ENCODE measurements at places on chromosomes 6 and 20. TPM values are rescaled to one million over a fixed set of nuclear protein-coding genes. Genes with fewer than 3 reads are reported as not detected.
A peak's percentile ranks its signal among the peaks of the same experiment; 100 is the strongest.

The C20orf96 gene
- 6.0 TPM for total RNA-seq

The ZBP1 gene
- total RNA-seq = not detected

The PTCHD4 gene
- total RNA-seq = 7.8 TPM

The C6orf132 gene
- 1.8 TPM for total RNA-seq

The TOMM34 gene
- 51.8 TPM for total RNA-seq

The NPBWR2 gene
- not detected for total RNA-seq

DNA sequence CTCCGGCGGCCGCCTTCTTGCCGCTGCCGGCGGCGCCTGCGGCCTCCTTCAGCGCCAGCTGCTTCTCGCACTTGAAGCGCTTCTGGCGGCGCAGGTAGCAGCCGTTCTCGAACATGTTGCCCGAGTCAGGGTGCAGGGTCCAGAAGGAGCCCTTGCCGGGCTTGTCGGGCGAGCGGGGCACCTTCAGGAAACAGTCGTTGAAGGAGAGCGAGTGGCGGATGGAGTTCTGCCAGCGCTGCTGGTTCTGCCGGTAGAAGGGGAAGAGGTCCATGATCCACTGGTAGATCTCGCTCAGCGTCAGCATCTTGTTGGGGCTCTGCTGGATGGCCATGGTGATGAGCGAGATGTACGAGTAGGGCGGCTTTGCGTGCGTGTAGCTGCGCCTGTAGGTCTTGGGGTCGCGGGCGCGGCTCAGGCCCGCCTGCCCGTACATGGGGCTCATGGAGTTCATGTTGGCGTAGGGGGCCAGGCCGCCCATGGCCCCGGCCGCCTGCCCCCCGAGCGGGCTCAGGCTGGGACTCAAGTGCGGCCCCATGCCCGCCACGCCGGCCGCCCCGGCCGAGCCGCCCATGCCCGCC is 1.9 kb downstream of the FOXA2 start:
- DNase-seq = peak; percentile 45

- no peak for DNase-seq
Measured at GRCh38 chr6:166502453-166502852, 84.0 kb downstream of the RAMACL start.

DNA sequence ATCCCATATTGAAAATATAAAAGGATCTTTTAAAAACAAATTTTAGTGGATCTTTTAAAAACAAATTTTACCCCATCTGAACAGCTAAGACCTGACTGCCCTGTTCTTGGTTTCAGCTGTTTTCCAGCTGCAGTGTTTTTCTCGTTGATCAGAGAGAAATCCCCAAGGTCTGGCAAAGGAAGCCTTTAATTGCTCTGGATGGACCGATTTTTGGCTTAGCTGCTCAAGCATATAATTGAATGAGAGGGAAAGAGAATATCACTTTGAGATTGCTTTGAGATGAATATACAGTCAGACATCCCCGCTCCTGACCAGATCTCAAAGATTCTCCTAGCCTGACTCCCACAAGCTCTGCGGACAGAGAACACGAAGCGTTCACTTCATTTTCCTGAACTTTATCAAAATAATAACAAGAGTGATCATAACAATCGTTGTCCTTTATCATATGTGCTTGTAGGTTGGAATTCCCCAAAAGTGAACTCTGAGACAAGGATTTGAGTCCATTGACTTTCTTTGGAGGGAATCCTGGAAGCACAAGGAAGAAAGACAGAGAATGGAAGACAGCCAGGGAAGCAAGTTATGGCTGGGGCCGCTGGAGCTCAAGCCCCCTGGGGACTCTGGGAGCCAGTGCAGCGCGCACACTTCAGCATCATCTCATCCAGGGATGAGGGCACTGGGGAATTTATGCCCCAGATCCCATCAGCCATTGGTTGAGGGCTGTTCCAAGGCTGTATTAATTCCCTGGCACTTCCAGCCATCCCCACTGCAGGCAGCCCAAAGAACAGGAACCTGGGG is 101.3 kb downstream of the SNX5 start:
- no peak for DNase-seq

- DNase-seq = no peak
Measured at GRCh38 chr6:169302716-169303115, 49.1 kb upstream of the THBS2 start.

DNA sequence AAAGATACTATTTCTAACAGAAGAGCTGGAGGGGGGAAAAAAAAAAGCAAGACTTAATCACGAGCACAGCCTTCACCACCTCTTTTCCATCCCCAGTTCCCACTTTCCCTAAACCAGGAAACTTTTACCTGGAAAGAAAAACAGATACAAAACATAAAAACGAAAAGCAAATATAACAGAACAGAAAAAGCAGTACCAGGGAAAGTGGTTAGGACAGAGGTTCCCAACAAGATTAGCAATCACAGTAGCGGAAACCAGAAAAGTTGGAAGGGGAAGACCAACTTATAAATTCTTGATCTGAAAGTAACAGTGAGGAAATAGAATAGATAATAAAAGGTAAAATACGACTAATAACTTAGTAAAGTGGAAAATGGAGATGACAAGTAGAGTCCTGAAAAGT is 1.2 kb downstream of the DDX39B start:
- no peak for DNase-seq

- DNase-seq = no peak
Measured at GRCh38 chr6:16153211-16153820, 24.4 kb downstream of the MYLIP start.

GRCh38 chr20:38426006-38426897 is 8.9 kb downstream of the SNHG17 start:
- DNase-seq = no peak

GRCh38 chr6:53752856-53753255 is 41.9 kb upstream of the LRRC1 start:
- no peak for DNase-seq

DNA sequence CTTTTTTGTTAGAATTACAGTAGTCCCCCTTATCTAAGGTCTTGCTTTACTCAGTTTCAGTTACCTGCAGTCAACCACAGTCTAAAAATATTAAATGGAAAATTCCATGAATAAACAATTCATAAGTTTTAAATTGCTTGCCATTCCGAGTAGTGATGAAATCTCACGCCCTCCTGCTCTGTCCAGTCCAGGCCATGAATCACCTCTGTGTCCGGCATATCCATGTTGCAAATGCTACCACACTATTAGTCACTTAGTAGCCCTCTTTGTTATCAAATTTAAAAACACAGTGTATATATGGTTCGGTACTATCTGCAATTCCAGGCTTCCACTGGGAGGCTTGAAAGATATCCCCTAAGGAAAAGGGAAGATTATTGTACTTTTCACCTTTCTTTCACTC is 164.6 kb upstream of the FAM83B start:
- DNase-seq = no peak

DNA sequence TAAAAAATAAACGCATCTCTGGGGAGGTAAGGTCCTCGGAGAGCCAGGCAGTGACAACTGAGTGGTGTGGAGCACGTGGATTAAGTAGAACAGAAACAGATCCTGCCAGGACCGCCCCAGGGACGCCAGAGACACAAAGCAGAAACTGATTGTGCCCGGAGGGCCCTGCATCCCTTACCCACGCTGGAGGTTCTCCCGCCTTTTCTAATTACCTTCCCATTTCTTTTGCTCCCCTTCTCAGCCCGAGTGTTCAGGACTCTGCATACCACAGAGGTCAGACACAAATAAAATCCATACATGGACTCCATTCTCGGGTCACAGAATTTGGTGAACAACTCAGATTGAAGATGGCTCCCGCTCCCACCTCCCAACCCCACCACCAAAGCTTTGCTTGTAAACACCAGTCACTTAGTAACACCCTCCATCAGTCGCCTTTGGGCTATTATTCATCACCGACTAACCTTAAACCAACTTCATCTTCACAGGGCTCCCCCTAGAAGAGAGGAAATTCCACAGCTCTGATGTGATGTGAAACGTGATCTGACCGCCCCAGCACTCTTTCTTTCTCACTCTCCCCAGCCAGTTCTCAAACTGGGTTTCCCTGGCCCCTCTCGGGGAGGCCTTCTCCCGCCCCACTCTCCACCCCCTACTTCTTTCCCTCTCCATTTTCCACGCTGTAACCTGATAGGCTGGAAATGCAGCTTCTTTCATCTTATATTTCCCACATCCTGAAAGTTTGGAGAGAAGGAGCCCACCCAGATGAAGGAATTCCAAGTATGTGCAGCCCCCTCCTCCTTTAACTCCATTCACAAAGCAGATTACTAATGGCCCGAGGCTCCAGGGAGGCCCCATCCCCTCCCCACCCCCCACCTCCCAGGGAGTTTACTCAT is 32.5 kb upstream of the PIM1 start:
- peak; percentile 93 for DNase-seq

- DNase-seq = peak; percentile 96
Measured at GRCh38 chr6:32843979-32844838, at the start of gene PSMB8. TSS of gene PSMB8 (minus strand) at chr6:32844047. CDS start at chr6:32843996, 51 bp downstream.

- DNase-seq = no peak
Measured at GRCh38 chr6:88445188-88445965, 279.2 kb upstream of the CNR1 start.

- peak; percentile 88 for DNase-seq
Measured at GRCh38 chr20:57092112-57092899, 174.1 kb downstream of the BMP7 start.

DNA sequence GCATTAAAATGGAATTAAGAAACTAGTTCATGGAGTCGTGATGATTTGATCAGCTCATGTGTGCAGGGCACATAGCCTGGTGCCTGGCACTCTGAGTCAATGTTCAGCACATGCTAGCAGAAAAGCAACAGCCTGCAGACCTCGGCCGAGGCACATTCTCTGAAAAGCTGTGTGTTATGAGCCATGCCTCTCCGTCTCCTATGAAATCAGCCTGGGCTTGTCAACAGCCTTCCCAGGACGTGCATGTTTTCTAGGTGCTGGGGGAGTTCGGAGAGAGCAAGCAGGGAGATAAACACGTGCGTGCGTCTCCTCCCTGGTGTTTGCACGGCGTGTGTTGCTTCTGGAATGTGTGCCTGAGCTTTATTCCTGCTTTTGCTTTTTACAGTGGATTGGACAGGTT is 207.8 kb upstream of the KCNG1 start:
- DNase-seq = no peak

DNA sequence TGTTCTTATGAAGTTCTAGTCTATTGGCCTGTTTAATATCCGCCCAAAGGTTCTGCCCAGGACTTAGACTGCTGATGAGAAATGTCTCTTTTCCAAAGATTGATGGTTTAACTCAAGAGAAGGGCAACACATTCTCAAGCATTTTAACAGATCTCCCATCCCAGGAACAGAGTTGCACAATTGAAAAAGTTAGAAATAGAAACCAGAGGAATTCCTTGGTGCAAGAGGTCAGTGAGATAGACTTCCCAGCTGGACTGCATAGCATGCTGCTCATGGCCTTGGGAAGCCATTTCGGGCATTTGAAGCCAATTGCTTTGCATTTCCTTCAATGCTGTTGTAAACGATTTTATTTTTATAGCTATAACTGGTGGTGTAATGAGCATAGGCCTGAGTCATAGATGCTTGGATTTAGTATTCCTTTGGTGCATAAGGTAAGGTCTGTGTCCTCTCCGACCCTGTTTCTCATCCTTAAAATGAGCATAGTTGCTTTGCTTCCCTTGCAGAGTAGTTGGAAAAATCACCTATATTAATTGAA is 292.2 kb upstream of the JAG1 start:
- no peak for DNase-seq

- peak; percentile 81 for DNase-seq
Measured at GRCh38 chr6:25017932-25018567, 82.3 kb upstream of the RIPOR2 start.

DNA sequence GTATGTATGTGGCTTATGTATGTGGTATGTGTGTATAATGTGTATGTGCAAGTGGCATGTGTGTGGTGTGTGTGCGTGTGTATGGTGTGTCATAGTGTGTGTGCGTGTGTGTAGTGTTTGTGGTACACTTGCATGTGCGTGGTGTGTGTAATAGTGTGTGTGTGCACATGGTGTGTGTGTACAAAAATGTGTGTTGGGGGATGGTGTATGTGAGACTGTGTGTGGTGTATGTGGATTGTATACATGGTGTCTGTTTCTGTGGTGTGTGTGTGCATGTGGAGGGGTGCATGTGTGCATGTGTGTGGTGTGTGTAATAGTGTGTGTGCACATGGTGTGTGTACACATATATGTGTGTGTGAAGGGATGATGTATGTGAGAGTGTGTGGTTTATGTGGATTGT is 21.5 kb downstream of the MAFB start:
- no peak for DNase-seq

- DNase-seq = peak; percentile 3
Measured at GRCh38 chr6:133502441-133503335, 261.5 kb downstream of the EYA4 start.

- peak; percentile 70 for DNase-seq
Measured at GRCh38 chr20:4082406-4083097, 67.2 kb upstream of the RNF24 start.

GRCh38 chr6:92647630-92648029 is 771.7 kb downstream of the EPHA7 start:
- DNase-seq = no peak

- no peak for DNase-seq
Measured at GRCh38 chr20:17896771-17897369, 71.7 kb downstream of the SNX5 start.

DNA sequence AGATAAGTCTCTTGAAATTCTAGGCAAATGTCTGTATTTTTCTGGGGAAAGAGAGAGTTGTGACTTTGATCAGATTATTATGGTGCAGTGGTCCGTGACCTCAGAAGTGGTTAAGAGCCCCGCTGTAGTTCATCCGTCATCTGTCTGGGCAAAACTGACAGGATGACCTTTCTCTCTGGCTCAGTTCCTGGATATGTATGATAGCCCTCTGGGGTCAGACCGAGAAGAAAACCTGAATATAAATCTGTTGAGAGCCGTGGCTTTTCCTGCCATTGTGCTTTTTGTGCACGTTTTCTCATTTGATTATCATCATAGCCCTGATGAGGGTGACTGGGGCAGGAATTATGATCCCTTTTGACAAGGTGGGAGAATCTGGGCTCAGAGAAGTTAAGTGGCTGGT is 26.5 kb downstream of the GHRH start:
- no peak for DNase-seq

DNA sequence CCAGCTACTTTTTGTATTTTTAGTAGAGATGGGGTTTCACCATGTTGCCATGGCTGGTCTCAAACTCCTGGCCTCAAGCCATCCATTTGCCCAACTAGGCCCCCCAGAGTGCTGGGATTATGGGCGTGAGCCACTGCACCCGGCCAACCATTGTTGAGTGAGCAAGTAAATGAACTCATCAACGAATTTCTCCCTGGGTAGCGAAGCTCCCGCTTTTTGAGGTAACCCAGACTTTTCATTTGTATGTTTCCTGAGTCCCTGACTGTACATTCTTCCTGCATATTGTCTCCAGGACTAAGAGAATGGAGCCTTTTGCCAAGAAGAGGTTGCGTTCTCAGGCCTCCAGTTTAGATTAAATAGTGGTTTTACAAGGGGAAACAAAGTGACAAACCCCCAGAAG is 36.4 kb downstream of the RIPOR3 start:
- DNase-seq = no peak
